ENCODE measurements at places on chromosomes 12 and 14. TPM values are rescaled to one million over a fixed set of nuclear protein-coding genes. Genes with fewer than 3 reads are reported as not detected.

MYF5 gene
- total RNA-seq = not detected

SLC39A9 gene
- 36.8 TPM for total RNA-seq

DNA sequence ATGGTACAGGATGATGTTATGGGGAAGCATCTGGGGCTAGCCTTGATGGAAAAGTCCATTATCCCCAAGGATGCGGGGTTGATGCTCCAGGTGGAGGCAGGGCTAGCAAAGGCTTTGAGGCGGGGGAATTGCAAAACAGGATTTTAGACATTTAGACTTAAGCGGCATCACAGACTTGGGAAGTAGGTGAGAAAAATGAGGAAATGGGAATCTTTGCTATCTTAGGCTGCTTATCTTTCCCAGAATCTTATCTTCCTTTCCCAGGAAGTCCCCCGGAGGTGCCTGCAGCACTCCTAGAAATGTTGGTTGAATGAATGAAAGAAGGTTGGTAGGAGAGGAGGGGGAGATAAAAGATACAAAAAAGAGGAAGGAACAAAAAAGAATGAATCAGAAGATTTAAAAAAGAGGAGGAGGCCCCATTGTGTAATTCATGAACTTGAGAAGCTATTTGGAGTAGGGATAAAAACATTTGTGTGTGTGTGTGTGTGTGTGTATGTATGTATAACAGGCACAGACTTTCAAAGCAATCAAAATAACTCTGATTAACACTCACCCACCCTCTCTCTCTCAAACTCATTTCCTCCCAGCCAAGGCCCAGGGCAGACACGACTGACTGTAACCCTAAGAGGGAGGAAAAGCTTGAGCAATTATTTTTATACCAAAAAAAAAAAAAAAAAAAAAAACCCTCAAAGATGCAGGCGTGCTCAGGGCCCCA lies 62.5 kb upstream of the TBX3 start:
- no peak for DNase-seq

GRCh38 chr12:4379405-4379804 lies at the start of gene FGF23:
Gene FGF23, minus strand, starts transcription at chr12:4379712. Its CDS starts 130 bp downstream, at chr12:4379582.
- DNase-seq = peak; percentile 43

GRCh38 chr12:11685316-11685715 lies 35.8 kb downstream of the ETV6 start:
- no peak for DNase-seq

DNA sequence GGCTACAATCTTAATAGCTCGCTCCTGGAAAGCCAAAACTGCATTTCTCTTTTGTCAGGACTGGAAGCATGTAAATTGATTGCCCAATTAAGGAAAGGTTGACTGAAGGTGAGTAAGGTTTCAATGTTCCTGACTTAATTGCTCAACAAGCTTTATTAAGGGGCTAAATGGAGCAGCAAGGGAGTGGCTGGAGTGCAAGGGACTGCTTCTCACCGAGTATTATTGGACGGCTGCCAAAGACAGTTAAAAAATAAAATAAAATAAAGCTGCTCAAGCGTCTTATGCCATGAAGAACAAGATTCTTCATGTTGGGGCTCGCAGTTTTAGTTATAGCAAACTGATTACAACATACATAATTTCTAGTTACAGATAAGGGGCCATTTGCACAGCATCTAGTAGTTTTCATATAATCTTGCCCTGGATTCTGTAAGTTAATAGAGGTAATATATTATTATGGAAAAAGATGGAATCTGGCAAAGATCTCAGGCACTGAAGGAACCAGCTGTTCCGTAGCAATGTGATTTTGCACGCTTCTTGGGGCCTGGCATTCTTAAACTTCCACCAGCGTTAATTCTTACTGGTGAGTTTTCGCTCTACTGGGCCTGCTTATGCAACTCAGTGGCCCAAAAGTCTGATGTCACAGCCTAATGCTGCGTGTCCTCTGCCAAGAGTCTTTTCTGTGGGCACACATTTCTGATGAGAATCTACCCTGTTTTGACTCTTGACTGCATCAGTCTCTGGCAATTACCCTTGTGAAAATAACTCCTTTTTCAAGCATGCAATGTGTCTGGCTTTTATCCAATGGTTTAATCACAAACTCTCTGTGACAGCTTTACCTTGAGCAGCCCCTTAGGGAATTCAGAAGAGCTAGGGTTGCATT lies 108.5 kb downstream of the SLC38A1 start:
- peak; percentile 71 for DNase-seq

DNA sequence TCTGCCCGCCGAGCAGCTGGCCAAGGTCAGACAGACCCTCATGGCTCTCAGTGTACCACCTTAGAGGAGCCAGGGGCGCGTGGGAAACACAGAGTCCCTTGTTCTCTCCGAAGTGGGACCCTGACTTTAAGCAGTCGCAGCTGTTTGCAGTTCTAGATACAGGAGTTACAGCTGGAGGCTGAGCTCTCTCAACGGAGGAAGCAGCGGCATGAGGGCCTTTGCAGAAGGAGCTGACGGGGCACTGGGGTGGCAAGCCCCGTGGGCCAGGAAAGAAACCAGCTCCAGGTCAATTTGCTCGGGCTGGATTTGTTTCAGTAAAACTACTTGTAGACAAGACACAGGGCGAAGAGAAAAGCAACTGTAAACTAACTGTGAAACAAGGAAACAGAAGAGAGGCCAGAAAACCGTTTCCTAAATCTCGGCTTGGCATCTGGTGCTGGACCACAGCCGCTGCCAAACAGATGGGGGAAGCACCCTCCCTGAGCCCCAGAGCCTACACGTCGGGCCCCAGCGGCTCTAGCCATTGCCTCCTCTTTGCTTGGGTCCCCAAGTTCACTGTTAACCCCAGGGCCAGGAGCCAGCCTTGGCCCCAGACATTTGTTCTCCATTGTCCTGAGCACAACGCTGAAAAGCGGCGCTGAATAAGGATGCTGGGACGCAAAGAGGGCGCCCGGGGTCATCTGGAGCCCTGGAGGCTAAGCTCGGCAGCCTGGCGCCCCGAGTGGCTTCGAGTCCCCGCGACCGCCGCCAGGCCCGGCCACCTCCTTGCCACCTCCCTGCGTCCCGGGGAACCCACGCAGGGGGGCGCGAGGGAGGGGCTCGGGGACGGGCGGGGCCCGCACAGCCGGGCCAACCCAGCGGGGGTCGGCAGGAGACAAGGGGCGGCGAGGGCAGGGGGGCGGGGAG lies 914 bp upstream of the PACS2 start:
- peak; percentile 63 for DNase-seq

OTX2 gene
- 3.3 TPM for total RNA-seq

HCAR2 gene
- not detected for total RNA-seq

PPM1H gene
- total RNA-seq = 2.9 TPM

DNA sequence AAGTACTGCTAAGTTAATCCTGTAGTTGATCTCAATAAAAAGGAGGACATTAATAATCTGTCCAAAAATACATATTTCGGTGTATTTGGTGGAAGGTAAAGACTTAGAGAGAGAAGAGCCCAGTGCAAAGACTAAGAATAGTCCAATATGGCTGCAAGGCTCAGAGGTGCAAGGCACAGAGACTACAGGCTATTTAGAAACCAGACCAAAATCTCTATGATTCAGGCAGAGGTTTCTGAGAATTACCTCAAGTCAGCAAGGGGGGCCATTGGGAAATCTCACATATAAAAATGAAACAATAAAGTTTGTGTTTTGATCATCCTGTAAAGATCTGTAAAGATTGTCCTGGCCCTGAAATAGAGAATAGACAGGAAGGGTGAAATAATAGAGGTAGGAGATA lies 1173.0 kb downstream of the VRK1 start:
- DNase-seq = no peak

DNA sequence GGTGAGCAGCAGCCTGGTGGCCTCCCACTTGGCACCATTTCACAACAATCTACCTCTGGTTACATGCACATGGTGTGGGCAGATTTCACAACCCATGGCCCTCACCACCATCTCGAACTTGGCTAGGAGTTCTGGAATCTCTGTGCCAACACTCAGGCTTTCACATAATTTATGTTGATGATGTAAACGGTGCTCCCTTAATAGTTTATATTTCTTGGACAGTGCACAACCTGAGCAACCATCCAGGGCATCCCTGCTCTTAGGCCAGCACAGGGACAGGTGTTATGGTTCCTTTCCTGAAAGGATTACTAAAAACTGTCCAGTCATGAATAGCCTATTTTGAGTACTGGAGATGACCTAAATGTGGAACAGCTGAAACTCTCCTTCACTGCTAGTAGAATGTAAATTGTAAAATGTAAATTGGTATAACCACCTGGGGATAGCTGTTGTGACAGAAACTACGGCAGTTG lies 28.6 kb downstream of the ABCB9 start:
- DNase-seq = peak; percentile 25

DNA sequence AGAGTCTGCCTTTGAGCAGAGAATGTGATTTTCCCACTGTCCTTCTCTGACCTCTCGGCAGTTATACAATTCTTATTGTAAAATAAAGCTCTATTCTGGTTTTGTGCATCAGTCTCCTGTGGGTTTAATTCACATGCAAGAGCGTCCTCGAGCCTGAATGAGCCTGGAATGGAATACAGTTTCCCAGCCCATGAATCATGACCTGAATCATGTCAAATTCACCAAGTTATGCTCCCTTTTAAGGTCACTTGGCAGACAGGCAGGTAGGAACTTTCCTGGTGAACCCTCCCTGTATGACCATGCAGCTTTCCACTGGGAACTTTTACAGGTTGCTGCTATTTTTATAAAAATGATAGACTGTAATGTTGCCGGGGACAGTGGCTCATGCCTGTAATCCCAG lies 41.7 kb downstream of the BICD1 start:
- DNase-seq = no peak

- no peak for DNase-seq
These were observed 99.3 kb downstream of the SINHCAF start for GRCh38 chr12:31226639-31227038.

GRCh38 chr14:104150136-104151025 lies 12.0 kb downstream of the KIF26A start:
- DNase-seq = peak; percentile 58

- DNase-seq = no peak
These were observed 193.0 kb downstream of the SYT1 start for GRCh38 chr12:79057540-79057939.

KLRC4 gene
- not detected for total RNA-seq

DNA sequence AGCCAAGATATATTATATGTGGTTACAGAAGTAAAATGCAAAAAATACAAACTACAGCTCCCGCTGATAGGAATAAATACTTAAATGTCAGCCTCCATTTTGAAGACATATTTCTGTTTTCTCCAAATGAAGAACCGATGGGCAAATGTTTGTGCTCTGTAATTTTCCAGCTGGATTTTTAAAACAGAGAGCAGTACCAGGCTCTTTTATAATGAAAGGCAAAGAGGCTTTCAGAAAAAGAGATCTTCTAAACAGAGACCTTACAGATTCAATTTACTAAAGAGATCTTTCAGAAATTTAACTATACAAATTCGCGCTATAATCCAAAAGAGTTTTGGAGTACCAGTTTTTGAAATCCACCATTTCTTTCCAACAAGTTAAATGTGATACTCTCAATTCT lies 19.9 kb downstream of the MAP4K5 start:
- no peak for DNase-seq

DNA sequence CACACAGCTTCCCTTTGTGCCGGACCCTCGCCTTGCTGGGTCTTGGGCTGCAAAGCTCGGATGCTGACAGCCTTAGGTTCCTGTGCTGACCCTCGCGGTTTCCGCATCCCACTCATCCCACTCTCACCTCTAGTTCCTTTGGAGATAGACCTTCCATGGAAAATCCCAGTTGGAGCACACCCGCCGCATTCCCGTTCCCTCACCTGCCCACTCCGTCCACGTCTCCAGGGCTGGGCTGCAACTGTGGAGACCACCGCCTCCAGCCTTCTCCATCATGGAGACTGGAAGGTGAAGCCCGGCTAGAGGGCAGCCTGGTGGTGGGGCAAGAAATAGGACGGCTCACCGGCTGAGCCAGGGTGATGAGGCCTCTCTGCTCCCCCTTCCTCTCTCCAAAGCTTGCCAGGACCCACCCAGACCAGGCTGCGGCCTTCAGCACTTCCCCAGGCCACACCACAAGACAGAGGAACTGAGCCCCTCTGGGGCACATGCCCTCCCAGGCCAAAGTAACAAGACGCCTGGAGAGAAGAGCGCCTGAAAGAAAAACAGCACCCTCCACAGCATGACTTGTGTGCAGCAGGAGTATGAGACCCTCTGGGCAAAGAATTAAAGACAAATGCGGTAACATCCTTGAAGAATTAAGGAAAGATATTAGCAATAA lies 15.0 kb downstream of the TMEM121 start:
- no peak for DNase-seq

DNA sequence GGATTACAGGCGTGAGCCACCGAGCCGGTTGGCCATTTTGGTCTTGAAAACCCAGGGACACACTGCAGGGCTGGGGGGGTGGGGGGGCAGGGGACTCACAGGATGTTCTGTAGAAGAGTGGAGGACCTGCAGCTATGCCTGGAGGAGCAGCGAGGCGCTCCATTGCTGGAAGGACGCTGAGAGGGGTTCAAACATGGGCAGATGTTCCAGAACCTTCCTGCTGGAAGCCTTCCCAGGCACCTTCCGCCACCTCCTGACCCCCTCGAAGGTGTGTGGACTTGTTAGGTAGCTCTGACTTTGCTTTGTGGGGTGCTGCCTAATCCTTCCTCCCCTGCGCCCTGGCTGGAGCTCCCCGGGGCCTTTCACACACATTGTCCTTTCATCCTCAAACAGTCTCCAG lies 19.6 kb upstream of the PPP1R13B start:
- no peak for DNase-seq

DNA sequence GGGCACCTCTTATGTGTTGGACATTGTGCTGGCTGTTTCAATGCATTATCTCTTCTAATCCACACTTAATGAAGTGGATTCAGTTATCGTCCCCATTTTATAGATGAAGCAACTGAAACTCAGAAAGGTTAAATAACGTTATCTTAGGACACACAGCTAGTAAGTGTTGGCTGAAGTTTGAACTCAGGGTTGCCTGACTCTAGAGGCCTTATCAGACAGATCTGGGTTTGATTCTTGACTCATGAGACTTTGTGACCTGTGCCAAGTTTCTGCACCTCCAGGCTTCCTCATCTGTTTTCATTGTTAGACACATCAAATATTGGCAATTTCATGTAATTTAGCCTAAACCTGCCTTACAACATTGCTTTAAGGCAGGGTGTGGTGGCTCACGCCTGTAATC lies 18.2 kb upstream of the IRF2BPL start:
- no peak for DNase-seq

- no peak for DNase-seq
These were observed 60.2 kb downstream of the STAB2 start for GRCh38 chr12:103647267-103647666.

HOXC9 gene
- not detected for total RNA-seq

DNA sequence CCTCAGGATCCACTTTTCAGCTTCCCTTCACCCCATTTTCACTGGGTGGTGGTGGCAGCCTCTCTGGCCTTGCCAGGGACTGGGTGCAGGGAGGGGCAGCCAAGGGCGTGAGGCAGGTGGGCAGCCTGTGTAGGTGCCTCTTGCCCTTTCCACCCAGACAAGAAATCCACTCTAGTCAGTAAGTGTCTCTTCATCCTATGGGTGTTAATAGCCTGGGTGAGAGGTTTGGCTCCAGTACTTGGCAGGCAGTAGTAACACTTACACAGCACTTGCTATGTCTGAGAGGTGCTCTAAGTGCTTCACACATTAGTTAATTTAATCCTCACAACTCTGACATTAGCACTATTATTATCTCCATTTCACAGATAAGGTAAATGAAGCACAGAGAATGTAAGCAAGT lies 171.9 kb downstream of the EMP1 start:
- no peak for DNase-seq
